Activated CD4-positive, alpha-beta T cell treated with anti-CD3 and anti-CD28 coated beads, Interleukin-2, amount 50 U/mL, for 16 hours (primary cell): ENCODE measurements at places on chromosomes 12 and 14.

DNA sequence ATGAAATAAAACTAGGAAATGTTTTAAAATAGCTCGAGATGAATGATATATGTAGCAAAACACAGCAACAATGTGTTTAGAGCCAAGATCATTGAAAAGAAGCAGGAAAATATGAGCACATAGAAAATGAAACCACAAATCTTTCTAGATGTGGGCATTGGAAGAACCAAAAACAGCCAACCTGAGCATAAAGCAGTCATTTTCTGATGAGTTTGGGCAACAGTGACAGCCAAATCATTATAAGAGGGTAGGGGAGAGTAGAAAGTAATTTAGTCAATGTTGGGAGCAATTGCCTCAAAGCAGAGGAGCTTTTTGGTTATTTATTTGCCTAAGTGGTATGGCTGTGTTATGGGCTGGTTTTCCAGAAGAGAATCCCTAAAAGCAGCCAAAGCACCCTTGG, 8.8 kb upstream of the BICDL1 start:
- peak; percentile 67 for DNase-seq

DNA sequence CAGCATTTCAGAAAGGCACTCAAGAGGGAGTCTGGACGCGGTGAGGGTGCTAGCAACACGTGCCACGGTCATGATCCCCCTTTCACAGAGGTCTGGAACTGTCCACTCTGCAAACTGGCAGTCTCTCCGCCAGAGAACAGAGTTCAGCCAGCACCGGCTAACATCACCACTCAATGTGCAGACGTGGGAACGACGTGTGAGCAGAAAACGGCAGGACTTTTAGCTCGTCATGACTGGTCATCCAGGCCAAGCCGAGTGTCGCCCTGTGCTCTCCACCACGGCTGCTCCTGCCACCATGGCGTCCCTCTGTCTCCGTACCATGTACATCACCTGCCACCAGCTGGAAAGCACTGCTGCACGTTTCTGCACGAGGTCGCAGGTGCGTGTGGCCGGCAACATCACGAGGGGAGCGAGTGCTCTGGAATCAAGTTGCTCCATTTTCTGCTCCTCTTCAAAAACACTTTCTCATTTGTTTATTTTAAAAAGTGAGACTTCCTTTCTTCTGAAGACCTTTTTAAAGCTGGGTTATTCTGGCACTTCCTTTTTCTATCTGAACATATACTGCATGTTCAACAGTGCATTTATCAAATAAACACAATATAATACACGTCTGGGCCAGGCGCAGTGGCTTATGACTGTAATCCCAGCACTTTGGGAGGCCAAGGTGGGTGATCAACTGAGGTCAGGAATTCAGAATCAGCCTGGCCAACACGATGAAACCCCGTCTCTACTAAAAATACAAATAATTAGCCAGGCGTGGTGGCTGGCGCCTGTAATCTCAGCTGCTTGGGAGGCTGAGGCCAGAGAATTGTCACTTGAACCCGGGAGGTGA, 28.0 kb downstream of the SLC15A4 start:
- DNase-seq = no peak

DNA sequence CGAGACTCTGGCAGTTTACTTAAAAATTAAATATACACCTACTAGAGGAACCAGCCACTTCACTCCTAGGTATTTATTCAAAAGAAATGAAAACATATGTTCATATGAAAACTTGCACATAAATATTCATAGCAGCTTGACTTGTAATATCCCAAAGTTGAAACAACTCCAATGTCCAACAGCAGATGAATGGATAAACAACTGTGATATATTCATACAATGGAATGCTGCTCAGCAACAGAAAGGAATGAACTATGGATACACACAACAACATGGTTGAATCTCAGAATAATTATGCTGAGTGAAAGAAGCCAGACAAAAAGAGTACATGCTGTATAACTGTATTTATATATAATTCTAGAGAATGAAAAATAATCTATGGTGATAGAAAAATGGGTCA, 53.4 kb upstream of the DACT1 start:
- no peak for DNase-seq

GRCh38 chr14:72822946-72823611, 70.8 kb downstream of the DPF3 start:
- DNase-seq = no peak

DNA sequence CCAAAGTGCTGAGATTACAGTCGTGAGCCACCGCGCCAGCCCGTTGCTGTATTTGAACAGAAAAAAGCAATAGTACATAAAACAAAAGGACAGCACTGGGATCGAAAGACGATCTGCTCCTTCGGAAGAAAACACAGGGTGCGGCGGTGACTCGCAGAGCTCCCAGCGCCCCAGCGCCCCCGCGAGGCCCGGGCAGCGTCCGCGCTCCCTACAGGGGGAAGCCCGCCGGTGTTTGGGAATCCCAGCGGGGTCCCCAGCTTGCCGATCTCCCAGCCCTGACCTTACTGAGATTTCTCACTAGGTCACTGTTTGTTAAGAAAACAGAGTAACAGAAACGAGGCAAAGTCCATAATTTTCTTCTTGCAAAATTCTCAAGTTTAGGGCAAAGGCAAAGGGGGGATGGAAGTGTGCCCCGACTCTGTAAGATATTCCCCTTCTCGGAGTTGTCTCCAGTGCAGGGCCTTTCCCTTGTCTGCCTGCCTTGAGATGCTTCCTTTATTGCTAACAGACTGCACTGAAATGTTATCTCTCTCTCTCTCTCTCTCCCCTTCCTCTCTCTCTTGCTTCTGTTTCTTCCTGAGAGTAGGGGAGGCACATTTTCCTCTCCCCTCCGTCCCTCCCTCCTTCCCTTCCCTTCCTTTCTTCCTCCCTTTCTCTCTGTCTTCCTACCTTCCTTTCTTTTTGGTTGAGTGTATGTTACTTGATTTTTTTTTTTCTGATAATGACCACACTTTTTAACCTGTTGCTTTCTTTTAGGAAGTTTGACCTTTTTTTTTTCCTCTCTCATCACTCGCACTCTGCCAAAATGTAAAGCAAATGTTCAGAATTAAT, 91.9 kb downstream of the TMEM30B start:
- peak; percentile 27 for DNase-seq

GRCh38 chr14:33959692-33960151, 8.8 kb upstream of the EGLN3 start:
- DNase-seq = no peak

DNA sequence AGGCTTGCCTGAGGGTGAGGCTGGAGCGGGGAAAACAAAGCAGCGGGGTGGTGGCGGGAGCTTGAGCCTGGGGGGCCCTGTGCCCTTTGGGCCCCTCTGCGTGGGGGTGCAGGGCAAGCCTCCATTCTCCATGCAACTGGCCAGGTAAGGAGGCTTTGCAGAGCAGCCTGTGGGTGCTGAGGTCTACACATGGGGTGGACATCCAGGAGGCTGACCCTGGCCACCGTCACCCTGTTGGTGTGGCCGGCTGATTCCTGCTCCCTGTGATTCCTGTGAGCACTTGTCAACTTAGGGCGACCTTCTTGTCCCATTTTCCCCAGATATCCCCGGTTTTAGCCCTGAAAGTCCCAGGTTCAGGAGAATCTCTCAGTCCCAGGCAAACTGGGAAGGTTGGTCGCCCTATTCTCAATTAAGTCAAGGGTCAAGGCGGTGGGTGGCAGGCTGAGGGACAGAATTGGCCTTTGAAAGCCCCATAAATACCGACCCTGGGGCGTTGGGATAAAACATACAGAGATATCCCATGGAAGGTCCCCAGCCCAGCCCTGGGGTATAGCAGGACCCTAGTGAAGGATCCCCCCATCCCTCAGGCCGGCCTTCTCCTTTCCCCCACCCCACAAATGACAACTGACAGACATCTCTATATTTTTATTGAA, 70.5 kb downstream of the PRIMA1 start:
- DNase-seq = no peak

DNA sequence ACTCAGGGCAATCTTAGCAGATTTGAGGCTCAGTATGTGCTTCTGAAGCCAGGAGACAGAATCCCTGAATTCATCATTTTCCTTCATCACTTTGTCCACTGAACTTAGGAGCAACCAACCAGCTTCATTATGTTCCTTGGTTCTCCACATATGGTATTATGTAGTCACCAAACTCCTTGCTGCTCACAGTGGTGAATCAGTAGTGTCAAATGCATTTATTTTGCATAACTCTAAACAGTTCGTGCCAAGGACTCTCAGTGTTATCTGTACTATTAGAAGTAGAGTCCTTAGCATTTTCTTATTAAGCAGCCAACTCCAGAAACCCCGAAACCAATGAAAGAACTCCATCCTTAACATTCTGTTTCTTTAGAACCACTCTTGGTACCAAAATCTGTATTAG, 466.9 kb upstream of the RGS6 start:
- no peak for DNase-seq

- DNase-seq = peak; percentile 63
Observed at GRCh38 chr12:109775172-109775881, 57.9 kb downstream of the TRPV4 start.

GRCh38 chr12:112327209-112327938, 54.9 kb downstream of the HECTD4 start:
- no peak for DNase-seq

DNA sequence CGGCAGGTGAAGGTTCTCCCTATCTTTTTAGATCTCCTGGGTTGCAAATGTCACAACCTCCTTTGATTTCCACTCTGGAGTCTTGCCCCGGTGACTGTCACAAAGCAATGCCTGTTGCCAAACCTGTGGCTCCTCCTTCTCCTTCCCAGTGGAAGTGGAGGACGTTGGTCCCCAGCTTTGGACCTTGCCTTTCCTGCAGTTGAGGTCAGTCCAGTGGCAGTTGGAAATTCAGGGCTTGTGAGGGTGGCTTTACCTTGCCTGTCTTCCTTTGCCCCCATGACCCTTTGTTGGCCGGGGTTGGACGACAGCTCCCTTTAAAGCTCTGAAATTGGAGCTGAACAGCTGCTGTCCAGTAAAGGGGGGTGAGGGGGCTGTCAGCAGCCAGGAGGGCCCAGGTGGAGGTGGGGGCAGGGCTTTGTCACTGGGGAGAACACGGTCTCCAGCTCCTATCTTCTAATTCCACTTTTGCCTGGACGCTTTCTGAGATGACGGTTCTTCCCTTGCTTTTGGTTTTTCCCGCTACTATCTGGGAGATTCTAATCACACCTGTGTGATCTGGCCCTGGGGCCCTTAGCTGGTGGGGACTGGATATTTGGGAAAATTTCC, 4.1 kb downstream of the TEAD4 start:
- DNase-seq = no peak

GRCh38 chr12:58368001-58368400, 426.6 kb downstream of the ATP23 start:
- no peak for DNase-seq

DNA sequence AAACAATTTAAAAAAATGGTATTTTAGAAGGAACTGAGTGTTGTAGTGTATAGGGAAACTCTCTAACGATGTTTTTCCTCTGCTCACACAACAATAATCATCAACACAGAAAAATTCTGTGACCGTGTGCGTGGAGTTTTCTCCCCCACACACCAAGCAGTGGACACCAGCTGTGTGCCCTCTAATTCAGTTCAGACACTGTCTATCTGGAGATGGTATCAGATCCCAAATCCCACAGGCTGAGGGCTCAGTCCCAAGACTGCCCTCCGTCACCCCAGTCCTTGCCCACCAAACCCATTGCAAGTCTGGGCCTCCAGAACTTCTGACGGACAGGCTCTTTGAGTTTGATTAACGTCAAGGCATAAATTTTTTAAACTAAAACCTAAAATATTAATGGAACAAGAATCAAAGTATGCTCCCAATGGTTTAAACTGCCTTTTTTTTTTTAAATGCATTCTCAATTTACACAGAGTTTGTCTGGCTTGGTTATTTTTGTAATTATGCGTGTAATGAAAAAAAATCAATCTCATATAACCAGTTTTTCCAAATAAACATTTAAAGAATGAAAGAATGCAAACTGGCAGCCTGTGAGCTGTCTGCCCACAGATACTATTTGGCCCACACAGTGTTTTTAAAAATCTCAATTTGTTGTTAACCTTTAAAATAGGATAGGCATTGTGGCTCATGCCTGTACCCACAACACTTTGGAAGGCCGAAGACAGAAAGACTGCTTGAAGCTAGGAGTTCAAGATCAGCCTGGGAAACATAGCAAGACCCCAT, 19.2 kb downstream of the BLTP3B start:
- DNase-seq = no peak

DNA sequence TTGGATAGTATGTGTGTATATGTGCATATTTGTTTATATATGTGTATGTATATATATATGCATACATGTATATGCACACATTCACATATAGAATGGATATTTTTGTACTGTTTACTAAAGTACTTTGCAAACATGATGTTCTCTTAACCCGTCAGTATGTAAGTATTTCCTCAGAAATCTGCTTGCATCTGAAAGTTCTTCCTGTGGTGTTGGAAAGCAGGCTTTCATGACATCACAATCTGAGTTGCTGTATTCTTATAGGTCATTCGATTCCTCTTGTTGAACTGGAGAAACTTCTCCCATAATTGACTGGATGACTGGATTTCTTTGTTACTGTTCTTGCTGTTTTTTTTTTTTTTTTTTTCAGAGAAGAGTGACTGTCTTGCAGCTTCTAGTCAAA, 29.1 kb downstream of the GABARAPL1 start:
- DNase-seq = no peak

DNA sequence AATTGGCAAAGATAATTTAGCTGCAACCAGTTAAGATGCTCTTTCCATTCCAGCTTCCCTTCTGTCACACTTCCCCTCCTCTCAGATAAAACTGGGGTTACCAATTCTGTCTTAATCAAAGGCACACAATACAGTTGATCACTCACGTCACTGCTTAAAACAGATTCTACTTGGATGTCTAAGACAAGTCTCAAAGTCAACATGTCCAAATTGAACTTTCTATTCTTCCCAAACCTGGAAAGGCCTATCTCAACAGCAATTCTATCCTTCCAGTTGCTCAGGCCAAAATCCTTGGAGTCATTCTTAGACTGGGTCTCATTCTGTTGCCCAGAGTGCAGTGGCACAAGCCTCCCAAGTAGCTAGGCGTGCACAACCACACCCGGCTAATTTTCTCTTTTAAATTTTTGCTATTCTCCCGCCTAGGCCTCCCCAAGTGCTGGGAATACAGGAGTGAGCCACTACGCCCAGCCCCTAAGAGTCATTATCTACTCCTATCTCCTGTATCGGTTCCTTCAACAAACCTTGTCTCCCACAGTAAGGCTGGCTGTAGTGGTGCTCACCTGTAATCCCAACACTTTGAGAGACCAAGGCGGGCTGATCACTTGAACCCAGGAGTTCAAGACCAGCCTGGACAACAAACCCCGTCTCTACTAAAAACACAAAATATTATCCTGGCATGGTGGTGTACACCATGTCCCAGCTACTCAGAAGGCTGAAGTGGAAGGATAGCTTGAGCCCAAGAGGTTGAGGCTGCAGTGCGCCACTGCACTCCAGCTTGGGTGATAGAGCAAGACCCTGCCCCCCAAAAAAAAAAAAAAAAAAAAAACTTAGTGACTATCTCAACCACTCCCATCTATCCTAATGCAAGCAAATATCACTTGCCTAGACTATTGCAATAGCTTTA, 4.7 kb downstream of the RPS29 start:
- DNase-seq = no peak

- DNase-seq = no peak
Observed at GRCh38 chr12:125889742-125890141, 824.5 kb downstream of the AACS start.

DNA sequence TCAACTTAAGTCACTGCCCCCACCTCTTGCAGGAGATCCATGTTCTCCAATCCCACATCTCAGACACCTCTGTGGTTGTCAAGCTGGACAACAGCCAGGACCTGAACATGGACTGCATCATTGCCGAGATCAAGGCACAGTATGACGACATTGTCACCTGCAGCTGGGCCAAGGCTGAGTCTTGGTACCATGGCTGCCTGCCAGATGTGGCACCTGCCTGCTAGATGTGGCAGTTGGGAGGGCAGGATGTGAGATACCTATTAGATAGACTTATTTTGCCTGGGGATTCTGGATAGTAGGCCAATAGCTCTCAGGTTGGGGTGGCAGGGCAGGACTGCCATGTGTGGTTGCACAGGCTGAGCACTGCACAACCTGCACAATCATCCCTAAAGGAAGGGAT, 7.9 kb upstream of the KRT86 start:
- DNase-seq = no peak
